ENCODE measurements at places on chromosomes 3 and 15. TPM values are rescaled to one million over a fixed set of nuclear protein-coding genes. Genes with fewer than 3 reads are reported as not detected.

DNA sequence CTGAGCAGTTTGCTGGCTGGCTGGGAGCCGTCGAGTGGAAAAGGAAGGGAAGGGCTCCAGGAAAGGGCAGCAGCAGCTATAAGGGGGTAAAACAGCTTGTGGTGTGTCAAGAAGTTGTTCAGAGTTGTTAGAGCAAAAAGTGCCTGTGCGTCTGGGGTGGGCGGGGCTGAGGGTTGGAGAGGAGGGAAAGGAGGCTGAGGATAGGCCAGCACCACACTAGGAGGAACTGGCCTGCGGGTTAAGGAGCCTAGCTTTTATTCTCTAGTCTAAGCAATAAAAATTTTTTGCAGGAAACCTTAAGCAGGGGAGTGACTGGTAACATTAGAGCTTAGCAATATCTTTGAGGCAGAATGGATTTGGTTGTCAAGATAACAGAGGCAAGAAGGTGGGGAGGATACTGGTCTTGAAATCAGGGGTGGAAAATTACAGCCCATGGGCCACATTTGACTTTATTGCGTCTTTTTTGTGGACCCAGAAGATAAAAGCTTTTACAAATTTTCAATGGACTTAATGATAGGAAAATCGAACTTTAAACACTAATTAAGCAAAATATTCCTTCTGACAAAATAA is 134.5 kb upstream of the AADACL2 start:
- DNase-seq: no peak

Gene KLHL6
- 72.9 TPM for total RNA-seq

DNA sequence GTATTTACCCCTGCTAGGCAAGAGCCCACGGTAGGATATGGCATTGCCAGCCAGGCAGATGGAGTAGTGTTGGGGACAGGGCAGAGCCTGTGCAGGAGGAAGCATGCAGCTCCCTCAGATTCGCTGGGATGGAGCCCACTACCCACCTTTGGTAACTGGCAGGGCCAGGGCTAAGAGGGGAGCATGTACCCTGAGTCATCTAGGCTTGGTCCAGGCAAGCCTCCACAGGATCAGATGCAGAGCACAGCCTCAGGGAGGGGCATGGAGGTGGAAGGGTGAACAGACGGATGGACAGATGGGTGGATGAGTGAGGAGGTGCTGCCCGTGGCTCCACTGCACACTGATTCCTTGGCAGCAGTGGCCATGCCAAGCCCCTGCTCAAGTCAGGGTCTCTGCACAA is 33.0 kb downstream of the IL20RB start:
- DNase-seq: no peak

GRCh38 chr3:181955566-181955965 is 243.8 kb downstream of the SOX2 start:
- no peak for DNase-seq

Gene EFCAB12
- total RNA-seq: 0.93 TPM

DNA sequence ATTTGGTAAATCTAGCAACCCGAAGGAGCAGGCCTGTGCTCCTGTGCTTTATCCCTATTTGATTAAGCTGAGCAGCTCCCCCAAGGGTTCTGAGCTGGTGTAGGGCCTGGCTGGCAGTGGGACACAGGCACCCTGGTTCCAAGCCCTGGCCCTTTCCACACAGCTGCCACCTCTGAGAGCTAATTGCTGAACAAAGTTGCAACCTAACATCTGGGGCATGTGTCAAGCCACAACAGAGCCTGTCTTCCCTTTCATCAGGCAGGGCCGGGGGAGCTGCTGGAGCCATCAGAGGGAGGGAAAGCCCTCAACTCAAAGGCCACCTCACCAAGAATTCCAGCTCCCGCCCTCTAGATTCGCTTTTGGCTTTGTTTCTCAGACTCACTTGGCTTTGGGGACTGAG is 17.1 kb upstream of the MRPS22 start:
- DNase-seq: no peak

DNA sequence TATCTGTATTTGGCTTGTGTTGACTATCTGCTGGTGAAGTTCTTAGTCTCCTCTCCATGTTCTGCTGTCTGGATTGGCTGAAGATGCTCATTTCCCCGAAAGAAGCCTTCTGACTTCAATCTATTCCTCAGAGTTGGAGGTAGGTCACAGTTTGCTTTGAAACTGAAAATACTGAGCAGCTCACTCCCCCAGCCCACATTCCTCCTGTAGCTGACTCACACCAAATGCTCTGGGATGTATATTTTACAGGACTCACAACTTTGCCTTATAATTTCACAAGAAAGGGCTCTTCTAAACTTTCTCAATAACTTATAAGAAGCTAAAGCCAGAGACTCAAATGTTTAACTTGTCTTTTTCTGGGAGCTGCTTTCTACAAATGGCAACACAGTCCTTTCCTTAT is 36.3 kb upstream of the SNX4 start:
- no peak for DNase-seq

Measured in activated naive CD4-positive, alpha-beta T cell treated with anti-CD3 and anti-CD28 coated beads, Interleukin-2, amount 50 U/mL, for 72 hours (primary cell).